ENCODE measurements at places on chromosomes 3 and 15.

DNA sequence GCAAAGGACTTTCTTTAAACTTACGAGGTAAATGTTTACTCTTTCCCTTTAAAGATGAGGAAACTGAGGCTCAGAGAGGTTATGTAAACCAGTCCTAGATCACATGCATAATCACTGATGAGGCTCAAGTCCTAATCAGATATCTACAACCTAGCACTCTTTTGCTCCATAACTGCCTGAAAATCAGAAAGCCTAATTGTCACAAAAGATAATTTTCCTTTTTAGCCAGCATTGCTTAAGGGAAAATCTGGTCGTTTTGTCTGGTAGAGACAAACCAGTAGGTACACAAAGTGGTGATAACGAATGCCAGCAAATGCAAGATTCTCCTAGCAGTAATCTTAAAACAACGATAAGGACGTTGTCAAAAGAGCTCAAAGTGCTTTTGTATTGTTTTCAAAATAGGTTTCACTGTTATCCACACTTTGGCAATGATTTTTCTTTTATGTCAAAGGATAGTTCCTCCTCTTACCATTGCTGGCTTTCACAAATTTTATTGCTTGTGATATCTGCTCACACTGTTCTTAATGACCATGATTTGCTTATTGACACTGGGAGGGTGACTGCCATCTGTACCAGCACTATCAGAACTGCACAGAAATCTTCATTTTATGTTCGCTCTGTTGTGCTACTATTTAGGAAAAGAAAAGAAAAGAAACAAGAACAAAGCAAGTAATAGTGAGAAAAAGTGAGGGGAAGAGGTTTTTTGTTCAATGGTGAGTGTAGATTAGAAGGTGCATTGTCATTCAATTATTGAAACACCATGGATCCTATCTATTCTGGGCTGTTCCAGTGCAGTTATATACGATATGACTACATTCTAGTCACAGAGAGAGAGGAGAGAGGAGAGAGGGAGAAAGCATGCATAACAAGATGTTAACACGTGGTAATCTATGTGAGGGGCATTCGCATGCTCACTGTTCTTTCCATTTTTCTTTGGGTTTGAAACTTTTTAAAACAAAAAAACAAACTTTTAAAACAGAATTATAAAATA is 13.7 kb downstream of the IQCH start:
- DNase-seq, result no peak

DNA sequence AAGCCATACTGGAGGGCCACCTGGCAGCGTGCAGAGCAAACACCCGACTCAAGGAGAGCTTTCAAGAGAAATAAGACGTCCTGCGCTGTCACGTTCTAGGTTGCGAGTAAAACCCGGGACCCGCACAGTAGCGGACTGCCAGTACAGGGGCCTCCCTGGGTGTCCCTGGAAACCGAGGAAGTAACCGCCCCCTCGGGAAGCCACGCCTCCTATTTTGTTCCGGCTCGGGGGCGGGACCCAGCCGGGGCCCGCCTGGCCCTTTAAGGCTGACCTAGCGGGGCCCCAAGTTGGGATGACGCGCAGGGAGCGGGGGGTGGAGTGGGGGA is 218 bp upstream of the MAPKAPK3 start:
- peak; percentile 93 for DNase-seq

- DNase-seq, result no peak
These were observed 31.9 kb upstream of the TSC22D2 start for GRCh38 chr3:150376001-150376848.

DNA sequence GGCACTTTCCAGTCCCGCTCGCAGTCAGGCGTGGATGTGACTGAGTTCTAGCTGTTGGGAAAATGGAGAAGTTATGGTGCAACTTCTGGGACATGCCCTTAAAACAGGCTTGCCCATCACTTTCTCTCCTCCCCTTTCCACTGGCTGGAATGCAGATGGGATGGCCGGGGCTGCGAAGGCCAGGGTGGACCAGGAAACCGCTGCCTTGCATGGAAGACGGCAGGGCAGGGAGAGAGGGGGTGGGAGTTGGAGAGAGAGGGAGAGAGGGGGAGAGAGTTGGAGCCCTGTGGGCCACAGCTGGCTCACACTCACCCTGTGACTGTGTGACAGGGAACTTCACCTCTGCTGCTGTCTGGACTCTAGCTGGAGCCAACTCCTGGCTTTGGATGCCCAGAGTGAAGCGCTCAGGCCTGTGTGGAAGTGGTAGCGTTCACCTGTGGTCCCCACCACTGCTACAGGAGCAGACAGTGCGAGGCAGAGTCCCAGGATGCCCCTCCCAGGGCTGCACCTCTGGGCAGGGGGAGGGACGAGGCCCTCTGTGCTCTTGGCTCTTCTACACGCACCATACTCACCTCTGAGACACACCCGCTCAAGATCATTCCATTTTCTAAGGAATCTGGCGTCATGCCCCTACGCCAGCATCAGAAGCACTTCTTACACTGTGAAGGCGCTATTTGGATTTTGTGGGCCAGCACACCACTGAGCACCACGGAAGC is 36.6 kb downstream of the KLHL25 start:
- no peak for DNase-seq

- no peak for DNase-seq
These were observed 63.5 kb downstream of the DNAH1 start for GRCh38 chr3:52379610-52380009.

DNA sequence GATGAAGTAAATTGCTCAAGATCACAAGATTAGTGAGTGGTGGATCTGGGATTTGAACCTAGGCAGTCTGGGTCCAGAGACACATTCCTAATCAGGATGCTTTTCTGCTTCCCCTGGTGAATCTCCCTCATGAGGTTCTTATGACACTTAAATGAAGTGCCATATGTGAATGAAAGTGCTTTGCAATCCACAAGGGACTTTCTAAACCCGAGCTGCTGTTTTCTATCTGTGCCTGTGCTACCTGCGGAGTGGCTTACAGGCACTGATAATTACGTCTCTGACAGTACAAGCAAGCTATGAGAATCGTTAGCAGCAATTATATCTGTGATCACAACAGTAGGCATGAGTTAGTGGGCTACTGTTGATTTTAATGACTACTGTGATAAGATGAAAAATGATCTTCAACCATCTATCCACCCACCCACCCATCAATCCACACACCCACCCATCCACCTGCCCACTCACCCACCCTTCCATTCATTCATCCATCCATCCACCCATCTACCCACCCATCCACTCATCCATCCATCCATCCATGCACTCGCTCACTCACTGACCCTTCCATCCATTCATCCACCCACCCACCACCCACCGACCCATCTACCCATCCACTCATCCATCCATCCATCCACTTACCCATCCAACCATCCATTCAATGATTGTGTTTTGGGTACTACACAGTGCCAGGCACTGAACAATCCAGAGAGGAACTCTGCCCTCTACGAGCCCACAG is 51.8 kb downstream of the ATP2B2 start:
- DNase-seq, result no peak

- DNase-seq, result no peak
These were observed 147.7 kb upstream of the ICE2 start for GRCh38 chr15:60626669-60627068.

DNA sequence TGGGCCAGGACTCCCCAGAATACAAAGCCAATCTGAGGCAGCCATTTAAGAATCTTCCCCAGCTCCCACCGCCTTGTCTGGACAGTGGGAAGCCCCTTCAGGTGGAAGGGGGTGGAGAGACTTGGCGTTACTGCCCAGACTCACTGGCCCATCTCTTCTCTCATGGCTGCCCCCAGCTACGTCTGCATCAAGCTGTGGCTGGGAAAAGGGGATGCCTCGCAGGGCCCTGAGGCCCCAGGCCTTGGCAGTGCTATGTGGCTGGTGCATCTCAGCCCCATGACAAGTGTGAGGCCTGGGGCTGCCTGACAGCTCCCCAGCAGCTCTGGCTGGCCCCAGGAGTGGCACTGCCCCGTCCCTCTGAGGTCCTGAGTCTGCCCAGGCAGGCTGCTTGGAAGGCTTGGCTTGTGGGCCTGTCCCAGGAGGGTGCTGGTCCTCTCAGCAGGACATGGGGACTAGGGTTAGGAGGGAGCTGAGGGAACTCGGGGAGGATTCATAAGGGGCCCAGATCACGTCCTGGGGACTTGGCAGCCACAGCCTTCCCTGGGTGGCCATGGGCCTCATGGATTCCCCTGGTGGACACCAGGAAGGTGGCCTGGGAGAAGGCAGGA is 20.2 kb upstream of the SLC41A3 start:
- no peak for DNase-seq

DNA sequence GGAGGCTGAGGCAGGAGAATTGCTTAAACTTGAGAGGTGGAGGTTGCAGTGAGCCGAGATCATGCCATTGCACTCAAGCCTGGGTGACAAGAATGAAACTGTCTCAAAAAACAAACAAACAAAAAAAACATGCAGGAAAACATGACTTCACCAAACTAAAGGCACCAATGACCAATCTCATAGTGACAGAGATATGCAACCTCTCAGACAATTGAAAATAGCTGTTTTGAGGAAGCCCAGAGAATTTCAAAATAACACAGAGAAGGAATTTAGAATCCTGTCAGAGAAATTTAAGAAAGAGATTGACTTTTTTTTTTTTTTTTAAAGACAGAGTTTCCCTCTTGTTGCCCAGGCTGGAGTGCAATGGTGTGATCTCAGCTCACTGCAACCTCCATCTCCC is 26.1 kb downstream of the NCBP2 start:
- DNase-seq, result no peak

GRCh38 chr3:61415201-61415600 is 146.2 kb upstream of the PTPRG start:
- no peak for DNase-seq

GRCh38 chr3:190456770-190457169 is 7.1 kb upstream of the TMEM207 start:
- DNase-seq, result no peak

- DNase-seq, result no peak
These were observed 36.2 kb upstream of the CPNE4 start for GRCh38 chr3:132071043-132071442.

DNA sequence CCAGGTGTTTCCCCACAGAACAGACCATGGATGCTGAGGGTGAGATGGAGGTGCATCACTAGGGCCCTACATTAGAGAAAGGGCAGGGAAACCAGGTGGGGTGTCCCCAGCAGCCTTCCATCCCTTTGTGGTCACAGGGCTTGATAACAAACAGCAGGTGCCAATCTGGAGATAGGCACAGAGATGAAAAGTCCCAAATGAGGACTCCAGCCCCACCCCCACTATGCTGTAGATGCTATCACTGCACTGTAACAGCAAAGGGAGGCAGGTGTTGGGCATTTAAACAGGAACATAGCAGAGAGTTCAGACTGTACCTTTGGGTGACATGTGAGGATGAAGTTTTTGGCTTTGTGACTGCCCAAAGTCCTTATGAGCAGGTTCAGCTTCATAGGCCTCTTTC is 21.4 kb downstream of the IL20RB start:
- DNase-seq, result no peak

DNA sequence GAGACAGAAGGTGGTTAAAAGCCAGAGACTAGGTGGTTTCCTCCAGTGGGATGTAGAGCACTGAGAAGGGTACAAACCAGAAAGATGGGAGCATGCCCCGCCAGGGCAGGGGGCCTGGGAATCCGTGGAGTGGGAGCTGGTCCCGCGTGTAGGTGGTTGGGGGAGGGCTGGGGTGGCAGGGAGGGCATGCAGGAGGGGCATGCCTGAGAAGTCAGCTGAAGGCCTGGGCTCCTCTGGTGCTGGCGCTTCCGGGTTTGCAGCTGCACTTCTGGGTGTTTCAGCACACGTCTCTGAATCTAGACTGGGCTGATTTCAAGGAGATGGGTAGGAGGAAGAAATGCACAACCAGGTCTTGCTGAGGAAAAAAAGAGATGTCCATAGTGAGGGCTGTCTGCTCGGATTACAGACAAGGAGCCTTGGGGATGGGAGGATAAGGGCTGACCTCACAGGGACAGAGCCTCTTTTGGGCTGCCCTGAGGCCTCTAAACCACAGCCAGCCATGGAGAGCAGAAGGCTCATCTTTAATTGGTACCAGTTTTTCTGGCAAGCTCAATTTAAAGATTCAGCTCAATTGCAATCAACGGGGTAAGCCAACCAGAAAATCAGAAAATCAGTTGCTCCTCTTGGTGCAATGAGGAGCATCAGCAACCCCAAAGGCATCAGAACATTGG is 151.9 kb downstream of the FAM43A start:
- no peak for DNase-seq

Measured in activated CD8-positive, alpha-beta memory T cell treated with anti-CD3 and anti-CD28 coated beads for 48 hours (primary cell).